Urothelium cell line (cell line): ENCODE measurements at places on chromosomes 7 and 10.
A peak's percentile ranks its signal among the peaks of the same experiment; 100 is the strongest.

- DNase-seq = no peak
These were observed 155.2 kb upstream of the INSYN2A start for GRCh38 chr10:127351542-127351941.

- no peak for DNase-seq
These were observed 104.9 kb upstream of the ZNF92 start for GRCh38 chr7:65268782-65269149.

- DNase-seq = no peak
These were observed 28.9 kb downstream of the MINDY4 start for GRCh38 chr7:30799976-30800661.

GRCh38 chr7:44982970-44983369 lies 4.2 kb upstream of the MYO1G start:
- no peak for DNase-seq

DNA sequence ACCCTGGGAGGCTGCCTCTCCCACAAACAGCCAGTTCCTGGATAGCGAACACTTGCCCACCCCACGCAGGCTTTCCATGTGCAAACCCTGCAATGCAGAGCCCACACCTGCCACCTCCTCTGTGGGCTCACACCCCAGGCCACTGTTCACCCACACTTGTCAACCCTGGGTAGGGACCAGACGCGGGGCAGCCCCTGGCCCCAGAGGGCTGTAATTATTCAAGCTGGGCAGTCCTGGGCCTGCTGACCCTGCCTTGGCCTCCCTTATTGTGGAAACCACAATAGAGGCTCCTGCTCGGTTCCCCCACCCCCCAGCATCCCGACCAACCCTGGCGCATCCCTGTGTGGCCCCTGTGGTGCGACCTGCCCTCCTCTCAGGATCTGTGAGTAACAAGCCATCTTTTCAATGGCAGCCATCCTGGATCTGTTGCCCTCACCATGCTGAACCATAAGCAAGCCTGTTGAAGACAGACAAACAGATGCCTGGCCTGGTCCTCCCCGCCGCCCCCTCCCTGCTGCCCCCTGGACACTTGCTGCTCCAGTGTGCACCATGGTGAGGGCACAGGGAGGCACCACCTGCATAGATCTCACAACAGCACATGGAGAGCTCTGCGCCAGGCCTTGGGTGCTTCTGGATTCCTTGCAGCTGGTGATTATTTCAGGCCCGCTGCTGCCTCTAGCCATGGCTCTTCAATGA lies 15.8 kb upstream of the UBE3C start:
- DNase-seq = no peak

DNA sequence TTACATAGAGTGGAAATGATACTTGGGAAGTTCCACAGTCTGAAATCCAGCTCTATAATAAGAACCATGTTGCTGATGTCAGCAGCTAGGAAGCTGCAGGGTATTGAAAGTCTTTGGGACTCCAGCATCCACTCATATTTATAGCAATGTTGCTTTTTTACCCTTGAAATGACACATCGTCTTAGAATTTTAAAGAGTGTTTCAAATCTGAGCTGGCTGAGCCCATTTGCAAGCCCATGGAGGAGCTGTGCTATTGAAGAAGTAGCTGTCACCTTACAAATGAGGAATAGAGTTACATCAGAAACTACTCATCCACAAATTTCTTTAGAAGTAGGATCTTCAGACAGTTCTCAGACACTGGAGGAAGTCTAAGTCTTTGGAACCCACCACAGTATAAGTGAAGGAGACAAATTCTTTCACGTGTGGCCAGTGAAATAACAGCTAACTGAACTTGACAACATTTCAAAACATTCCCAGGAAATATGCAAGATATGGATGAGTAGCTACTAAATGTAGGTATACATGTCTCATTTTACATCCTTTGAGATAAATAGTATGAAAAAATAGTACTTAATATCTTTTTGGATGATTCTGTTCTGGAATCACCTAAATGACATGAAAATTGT lies 203.6 kb downstream of the ZNF365 start:
- no peak for DNase-seq

- DNase-seq = no peak
These were observed 27.0 kb upstream of the BMS1 start for GRCh38 chr10:42755556-42756093.

DNA sequence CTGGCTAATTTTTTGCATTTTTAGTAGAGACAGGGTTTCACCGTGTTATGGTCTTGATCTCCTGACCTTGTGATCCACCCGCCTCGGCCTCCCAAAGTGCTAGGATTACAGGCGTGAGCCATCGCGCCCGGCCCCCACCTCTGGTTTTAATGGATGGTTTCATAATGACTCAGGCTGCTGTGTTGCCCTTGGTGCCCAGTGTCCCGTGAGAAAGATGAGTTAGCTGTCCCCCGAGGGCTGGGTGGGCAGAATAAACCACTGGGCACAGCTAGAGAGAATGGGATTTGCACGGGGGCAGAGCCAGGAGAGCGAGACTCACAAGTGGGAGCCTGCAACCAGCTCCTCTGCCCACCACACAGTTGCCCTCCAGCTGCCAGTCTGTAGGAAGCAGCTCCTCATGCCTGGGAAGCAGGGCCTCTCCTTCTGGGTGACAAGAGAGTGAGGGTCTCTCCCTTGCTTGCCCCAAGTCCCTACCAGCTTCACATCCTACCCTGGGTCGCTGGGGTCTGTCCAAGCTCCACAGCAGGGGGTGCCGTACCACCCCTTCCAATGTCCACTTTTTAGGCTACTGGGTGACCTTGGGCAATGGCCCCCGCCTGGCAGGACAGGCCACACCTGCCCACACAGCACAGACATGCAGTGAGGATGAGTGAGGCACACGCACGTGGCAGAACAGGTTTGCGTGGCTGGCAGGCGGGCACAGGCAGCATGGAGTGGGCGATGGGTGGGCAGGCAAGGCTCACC lies 16.1 kb upstream of the NDST2 start:
- DNase-seq = peak; percentile 24

- no peak for DNase-seq
These were observed 119.2 kb downstream of the DPP6 start for GRCh38 chr7:154171422-154171821.

- no peak for DNase-seq
These were observed 64.1 kb upstream of the RNF32 start for GRCh38 chr7:156576216-156577058.

- no peak for DNase-seq
These were observed 90.5 kb downstream of the RNF216 start for GRCh38 chr7:5690931-5691473.

- DNase-seq = no peak
These were observed 186.4 kb downstream of the EBF3 start for GRCh38 chr10:129777687-129778086.

- DNase-seq = no peak
These were observed 48.7 kb downstream of the VIPR2 start for GRCh38 chr7:159095979-159096411.

- DNase-seq = no peak
These were observed 871 bp upstream of the CCL24 start for GRCh38 chr7:75814407-75814947.

- no peak for DNase-seq
These were observed 46.3 kb upstream of the PIK3CG start for GRCh38 chr7:106818736-106819135.

- DNase-seq = peak; percentile 90
These were observed at the start of gene ALOX5 for GRCh38 chr10:45373576-45374349. Gene ALOX5 (plus strand): TSS chr10:45374216. CDS start chr10:45374280, 64 bp downstream.

DNA sequence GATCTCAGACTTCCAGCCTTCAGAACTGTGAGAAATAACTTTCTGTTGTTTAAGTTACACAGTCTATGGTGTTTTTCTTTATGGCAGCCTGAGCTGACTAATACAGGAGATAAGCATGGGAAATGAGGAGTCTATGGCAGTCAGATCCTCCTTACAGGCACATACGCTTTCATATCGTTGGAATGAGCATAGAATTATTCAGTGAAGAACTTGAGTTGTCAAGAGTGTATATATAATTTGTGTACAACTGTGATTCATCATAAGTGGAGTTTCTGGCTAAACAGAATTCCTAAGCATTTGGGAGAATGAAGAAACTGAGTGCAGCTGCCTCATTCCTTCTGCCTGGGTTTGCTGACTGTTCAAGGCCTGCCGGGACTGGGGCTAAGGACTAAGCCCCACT lies 516.7 kb downstream of the ADRA2A start:
- DNase-seq = no peak

GRCh38 chr10:132507409-132507955 lies 30.1 kb upstream of the INPP5A start:
- no peak for DNase-seq
